WTC11 (cell line): ENCODE measurements at places on chromosomes 5 and 9.

DNA sequence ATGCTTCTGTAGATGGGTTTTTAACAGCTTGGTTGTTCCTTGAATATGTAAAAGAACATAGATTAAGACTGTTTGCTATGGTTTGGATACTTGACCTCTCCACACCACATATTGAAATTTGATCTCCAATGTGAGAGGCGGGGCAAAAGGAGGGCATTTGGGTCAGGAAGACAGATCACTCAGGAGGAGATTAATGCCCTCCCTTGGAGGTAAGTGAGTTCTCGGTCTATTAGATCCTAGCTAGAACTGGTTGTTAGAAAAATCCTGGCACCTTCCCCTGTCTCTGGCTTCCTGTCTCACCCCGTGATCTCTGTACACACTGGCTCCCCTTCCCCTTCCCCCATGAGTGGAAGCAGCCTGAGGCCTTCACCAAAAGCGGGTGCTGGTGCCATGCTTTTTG, 281.1 kb upstream of the ANKRD55 start:
- no peak for DNase-seq

GRCh38 chr5:161432798-161433197, 113.7 kb downstream of the GABRB2 start:
- DNase-seq: no peak

- DNase-seq: no peak
Observed at GRCh38 chr9:114694719-114695269, 12.8 kb upstream of the TEX48 start.

- DNase-seq: no peak
Observed at GRCh38 chr5:174271316-174271715, 225.8 kb downstream of the NSG2 start.

- DNase-seq: no peak
Observed at GRCh38 chr9:126002476-126003350, 255.5 kb downstream of the PBX3 start.

DNA sequence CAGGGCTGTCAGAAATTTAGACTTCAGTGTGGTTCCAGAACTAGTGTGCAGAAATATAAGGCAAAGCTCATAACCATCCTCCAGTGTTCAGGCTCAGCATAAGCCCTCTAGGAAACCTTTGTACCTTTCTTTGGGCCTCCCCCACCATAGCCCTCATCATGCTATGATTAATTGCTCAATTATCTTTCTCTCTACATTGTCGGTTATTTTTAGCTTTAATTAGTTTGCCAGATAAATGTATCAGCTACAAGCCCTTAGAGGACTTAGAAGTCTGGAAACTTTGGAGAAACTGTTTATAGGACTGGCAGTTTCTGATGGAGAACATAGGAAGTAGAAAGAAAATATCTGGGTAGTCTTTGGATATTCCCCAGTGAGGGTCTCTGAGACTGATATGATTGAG, 43.5 kb upstream of the TNC start:
- DNase-seq: no peak

- DNase-seq: no peak
Observed at GRCh38 chr9:105360344-105360743, 87.5 kb upstream of the FSD1L start.

DNA sequence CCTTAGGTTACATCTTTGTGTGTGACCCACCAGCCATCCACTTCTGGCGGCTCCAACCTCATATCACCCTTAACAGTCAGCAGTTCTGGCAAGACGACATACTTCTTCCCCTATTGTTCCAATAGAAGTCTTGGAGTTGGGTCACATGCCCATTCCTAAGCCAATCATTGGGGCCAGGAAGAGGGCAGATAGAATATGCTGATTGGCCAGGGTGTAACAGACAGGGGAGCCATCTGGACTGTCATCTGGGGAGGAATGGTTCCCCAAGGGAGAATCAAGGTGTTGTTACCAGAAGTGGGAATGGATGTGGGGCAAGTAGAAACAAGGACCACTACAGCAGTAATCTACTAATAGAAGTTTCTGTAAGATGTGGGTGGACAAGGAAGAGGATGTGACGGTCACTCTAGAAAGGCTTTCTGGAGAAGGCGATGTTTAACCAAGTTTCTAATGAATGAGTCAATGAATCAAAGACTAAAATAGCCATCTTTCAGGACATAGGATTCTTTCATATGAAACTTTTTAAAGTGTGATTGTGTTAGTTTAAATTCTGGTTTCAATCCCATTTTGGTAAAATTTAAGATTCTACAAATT, 200.4 kb downstream of the ARHGAP26 start:
- DNase-seq: no peak

DNA sequence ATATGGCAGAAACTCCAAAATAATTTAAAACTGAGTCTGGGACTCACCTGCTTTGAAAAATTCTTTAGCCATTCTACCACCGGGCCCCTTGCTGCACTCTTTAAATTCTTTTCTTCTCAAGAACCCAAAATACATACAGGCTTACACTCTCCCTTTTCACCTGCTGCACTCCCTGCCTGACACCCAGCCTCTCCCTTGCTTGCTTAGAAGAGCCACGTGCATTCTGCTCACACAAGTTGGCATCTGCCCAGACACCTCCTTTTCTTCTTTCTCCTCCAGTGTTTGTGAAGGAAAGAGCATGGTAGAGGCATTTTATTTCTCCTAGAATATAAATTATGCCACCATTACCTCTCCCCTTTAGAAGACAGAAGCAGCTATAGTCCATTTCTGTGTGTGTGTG, 39.0 kb upstream of the AOPEP start:
- DNase-seq: no peak

DNA sequence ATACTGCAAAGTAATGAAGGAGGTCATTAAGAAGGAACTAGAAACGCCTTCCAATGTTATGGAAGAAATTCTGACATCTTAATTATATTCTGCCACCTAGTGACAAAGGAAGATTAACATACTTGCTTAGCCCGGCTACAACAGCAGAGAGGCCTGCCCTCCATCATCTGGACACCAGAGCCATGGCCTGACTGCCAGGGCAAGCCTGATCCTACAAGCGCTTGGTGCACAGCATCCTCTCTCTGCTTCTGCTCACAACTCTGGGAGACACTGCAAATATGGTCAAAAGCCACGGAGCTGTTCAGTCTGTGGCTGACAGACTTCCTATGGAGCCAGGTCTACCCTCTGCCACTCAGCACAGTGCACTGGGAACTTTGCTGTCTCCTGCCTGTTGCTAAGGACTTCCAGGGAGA, 87.3 kb upstream of the SLC44A1 start:
- peak; percentile 32 for DNase-seq

GRCh38 chr9:100718717-100719116, 140.8 kb downstream of the CAVIN4 start:
- no peak for DNase-seq

DNA sequence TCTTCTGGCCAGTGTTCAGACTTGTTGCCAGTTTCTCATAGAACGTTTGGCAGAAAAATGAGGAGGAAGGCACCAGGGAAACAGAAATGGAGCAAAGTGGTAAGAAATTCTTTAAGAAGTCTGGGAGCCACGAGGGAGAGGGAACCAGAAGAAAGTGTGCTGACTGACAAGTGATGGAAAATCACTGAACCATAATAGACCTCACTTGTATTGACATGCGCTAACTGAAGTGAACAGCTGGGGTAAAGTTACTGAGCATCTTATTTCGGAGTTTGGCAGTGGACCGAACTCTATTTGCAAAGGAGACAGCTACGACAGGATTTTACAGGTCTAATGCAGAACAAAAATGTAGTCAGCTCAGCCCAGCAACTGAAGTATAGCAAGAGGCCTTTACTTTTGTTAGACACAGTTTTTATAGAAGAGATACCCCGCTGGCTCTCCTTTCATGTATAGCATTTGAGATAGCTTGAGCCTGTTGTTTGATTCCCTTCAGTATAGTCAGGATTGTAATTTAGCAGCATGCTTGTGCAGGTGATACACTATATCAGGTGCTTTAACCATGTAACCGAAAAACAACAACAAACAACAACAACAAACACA, 53.6 kb downstream of the HMHB1 start:
- no peak for DNase-seq

- no peak for DNase-seq
Observed at GRCh38 chr9:95980262-95981125, 105.0 kb downstream of the ERCC6L2 start.

GRCh38 chr9:137391411-137391754, 31.6 kb downstream of the EXD3 start:
- DNase-seq: no peak

DNA sequence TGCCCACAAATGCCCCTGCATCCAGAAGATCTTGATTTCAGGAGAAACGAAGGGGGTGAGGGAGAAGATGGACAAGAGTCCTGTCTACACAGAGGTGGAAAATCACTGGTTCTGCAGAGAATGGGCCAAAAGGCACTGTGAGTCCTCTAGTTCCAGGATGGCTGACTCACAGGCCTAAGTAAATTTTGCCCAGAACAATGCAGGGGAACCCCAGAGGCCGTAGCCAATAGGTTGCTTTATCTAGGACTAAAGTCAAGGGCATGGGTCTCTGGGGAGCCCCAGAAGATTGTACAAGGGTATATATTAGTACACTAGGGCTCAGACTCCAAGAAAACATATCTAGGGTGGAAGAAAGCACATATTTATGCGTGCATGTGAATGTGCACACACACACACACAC, 98.0 kb downstream of the SLIT3 start:
- no peak for DNase-seq
